ENCODE measurements at places on chromosomes 1 and 21.

DNA sequence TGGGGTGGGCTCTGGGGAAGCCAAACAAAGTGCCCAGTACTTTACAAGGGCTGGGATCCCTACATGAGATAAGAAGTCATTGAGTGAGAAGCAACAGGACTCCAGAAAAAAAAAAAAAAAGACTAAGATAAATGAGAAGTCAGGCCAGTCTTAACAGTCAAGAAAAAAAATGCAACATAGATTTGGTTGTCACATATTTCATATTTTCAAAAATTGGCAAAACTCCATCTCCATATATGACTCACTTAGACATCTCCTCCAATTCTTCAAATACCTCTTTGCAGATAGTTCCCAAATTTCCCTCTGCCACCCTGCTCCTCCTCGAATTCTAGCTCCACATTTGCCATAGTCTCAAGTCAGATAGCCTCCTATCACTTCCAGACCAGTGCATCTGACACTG is 20.9 kb upstream of the SIPA1L2 start:
- DNase-seq: no peak

DNA sequence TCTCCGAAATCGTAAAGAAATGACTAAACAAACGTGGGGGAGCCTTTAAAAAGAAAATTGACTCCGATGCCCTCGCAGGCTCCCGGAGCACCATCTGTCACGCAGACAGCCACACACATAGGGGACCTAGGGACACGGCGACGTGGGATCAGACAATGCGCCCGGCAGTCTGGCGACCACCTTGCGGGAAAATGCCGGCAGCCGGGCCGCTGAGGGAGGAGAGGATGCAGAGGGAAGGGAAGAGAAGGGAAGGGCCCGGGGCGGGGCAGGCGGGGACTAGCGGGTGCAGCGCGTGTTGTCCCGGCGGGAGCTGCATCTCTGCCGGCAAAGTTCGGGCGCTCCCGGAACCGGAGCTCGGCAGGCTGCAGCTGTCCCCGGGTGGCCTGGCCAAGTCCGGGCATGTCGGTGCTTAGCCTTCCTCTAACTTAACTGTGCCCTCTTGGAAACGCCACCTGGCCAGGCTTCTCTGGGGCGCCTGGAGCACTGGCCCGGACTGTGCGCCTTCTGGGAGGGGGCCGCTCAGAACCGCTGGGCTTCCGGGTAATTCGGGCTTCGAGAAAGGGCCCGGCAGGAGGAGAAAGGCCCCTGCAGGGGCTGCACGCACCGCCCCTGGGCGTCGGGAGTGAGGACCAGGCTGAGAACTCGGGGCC is 1.8 kb downstream of the NHLH2 start:
- DNase-seq: no peak

GRCh38 chr1:61378494-61379180 is 296.3 kb downstream of the NFIA start:
- no peak for DNase-seq

DNA sequence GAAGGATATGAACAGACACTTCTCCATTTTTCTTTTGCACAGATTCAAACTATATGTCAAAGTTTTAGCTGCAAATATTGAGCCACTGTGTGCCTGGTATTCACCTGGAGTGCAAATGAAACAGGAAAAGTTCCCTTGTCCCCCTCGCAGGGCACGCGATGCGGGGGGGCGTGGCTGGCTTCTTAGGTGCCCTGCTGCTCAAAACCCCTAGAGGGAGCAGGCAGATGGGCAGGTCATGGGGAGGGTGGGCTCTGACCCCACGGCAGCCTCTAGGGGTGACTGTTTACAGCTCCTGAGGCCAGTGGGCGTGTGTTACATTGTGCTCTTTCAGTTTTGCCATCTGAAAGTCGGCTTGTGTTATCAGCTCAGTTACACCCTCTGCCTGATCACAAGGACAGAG is 931.2 kb upstream of the B3GALT2 start:
- DNase-seq: no peak

DNA sequence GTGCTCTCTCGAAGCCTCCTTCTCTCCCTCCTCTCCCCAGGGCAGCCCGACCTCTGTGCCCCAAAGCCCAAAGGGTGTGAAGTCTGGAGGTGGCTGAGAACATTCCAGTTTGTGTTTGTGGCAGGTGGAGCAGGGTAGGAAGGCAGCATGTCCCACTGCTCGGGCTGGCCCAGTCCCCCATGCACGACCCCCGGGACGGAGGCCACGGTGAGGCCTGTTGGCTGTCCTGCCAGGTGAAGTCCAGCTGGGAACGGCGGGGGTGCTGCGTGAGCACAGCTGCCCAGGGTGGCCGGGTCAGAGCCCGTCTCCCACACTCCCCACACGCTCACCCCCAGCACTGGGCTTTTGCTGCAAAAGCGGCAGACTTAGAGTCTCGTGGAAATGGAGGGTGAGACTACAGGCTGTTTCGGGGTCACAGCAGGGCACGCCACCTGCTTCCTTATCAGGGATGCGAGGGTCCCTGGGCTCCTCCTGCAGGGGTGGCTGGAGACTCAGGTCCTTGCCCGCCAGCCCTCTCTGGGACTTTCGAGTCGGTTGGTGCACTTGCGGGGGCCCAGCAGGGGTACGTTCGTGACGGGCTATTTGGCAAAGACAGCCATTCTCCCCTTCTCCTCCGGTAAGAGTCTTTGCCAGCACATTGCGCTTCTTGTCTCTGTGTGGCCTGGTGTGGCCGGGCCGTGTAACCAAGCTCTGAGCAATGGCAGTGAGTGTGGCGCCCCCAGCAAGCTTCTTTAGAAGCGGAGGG is 40.3 kb downstream of the MORN1 start:
- DNase-seq: no peak

DNA sequence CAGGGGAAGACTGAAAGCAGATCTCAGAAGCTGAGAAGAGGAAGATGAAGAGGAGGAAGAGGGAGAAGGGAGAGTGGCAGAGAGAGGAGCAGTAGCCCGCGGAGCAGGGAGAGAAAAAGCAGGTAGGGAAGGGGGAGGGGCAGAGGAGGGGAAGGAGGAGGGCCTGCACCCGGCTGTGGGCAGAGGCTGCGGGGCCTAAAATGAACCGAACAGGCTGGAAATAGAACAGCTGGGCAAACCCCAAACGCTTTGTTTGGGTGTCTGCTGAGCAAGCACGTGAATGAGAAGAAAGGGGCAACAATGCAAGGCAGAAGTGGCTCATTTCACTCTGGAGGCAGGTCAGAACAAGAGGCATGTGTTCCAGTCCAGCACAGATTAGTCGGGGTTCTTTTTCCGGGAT is 33.5 kb downstream of the KCNC4 start:
- DNase-seq: no peak

- no peak for DNase-seq
These were observed 2.9 kb downstream of the SELENON start for GRCh38 chr1:25802915-25803314.

DNA sequence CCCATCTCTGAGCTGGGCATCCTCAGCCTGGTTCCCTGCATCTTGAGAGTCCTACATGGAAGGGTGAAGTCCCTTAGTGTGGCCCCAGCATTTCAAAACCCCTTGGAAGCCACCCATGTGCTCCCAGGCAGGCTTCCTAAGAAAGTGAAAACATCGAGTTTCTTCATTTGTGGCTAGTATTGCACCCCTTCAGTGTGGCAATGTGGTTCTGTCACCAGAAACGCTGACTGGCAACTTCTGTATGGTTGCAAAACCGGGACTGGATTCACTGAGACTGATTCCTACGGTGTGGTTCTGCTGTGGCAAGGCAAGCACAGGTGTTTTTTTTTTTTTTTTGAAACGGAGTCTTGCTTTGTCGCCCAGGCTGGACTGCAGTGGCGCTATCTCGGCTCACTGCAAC is 9.0 kb upstream of the IFNGR2 start:
- DNase-seq: no peak

GRCh38 chr21:17658931-17659330 is 46.2 kb upstream of the BTG3 start:
- no peak for DNase-seq

- DNase-seq: no peak
These were observed 92.3 kb downstream of the MRPL37 start for GRCh38 chr1:54292002-54292911.

GRCh38 chr1:170284512-170284911 is 138.8 kb downstream of the NTMT2 start:
- no peak for DNase-seq

GRCh38 chr1:166170726-166171125 is 3.9 kb upstream of the FAM78B start:
- no peak for DNase-seq

DNA sequence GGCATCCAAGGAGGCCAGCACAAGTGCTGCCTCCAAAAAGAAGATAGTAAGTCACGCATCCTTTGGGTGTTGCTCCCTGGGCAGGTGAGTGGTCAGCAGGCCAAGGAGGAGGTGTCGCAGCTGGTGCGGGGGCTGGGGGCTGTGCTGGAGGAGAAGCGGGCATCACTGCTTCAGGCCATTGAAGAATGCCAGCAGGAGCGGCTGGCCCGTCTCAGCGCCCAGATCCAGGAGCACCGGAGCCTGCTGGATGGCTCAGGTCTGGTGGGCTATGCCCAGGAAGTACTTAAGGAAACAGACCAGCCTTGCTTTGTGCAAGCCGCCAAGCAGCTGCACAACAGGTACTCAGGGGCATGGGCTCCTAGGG is 4.3 kb downstream of the TRIM46 start:
- DNase-seq: no peak

Data from activated T-cell treated with anti-CD3 and anti-CD28 coated beads for 48 hours (primary cell).